ENCODE measurements at places on chromosomes 7 and 10. TPM values are rescaled to one million over a fixed set of nuclear protein-coding genes. Genes with fewer than 3 reads are reported as not detected.

DNA sequence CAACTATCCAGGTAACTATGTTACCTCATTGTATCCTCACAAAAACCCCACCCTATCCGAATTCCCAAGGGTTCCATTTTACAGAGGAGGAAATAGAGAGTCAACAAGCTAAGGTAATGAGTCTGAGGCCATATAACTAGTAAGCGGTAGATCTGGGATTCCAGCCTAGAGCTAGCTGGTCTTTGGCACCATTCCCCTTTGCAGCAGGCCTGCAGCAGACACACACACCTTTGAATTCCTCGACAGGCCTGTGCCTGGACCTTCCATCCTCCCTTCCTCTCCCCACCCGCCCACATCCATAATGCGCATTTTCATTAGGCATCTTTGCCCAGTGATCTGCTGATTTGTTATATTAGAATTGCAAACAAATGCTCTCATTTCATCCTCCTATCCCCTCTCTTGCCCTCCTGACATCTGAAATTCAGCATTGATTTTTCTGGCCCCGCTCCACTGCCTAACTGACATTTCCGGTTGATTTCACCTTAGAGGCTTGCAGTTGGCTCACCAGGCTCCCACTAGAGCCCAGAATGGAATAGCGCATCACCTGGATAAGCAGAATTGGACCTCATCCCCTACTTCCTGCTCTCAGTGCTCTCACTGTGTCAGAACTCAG is 129.5 kb downstream of the PLXNA4 start:
- no peak for DNase-seq

- no peak for DNase-seq
These were observed 52.0 kb downstream of the THNSL1 start for GRCh38 chr10:25068152-25069058.

DNA sequence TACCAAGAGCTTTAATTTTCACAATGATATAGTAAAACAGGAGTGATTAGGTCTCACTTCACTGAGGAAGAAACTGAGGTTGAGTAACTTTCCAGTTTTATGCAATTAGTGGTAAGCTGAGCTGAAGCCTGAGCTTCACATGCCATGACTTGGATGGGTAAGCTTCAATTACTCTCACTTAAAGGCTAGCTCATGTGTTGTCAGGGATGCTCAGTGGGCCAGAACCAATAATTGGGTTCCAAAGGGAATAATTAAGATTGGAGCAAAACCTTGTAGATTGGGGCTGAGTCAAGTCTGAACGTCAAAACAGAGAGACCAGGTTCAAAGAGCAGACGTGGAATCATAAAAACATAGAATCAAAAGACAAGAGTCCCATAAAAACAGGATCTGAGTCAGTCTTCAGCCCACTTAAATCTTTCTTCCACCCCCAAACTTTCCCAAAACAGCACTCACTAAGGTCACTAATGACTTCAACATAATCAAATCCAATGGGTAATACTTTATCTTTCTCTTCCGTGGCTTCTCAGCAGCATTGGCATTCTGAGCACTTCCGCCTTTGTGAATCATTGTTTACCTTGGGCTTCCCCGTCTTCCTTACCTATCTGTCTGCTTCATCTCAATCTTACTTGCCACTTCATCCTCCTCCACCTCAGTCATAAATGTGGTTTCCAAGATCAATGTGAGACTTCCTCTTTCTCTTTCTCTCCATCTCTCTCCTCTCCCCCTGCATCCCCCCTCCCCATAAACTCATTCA is 23.0 kb upstream of the EGFR start:
- no peak for DNase-seq

Gene EFCAB10
- not detected for polyA plus RNA-seq

- no peak for DNase-seq
These were observed 219.4 kb downstream of the SEMA3E start for GRCh38 chr7:83429493-83429892.

- DNase-seq: no peak
These were observed 1.8 kb downstream of the GOLGA7B start for GRCh38 chr10:97851341-97852001.

DNA sequence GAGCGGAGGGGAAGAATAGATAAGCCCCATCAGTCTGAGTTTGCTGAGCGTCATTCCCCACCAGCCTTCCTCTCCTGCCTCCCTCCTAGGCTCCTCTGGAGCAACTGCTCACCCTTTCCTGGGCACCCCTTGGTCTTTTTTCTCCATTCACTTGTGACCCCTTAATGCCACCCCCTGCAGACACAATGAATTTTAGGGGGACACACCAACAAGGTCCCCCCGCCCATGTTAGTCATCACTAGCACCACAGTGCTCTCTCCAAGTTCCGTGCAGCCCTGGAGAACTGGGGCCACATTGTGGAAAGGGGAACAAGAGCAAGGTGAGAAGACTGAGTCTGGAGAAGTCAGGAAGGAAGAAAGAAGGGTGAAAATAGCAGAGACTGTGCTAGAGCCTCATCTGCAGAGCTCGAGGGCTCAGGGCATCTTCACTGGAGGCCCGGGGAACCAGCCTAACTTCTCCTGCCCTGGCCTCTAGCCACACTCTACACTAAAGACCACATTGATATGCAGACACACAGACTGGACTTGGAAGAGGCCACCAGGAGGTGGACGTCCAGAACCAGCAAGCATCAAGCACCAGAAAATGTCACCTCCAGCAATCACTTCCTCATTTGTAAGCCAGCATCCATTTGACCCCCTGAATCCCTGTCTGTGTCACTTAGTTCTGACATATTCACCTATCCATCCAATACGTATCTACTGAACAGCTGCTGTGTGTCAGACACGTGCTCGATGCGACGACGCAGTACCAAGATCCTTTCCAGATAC is 17.5 kb downstream of the RGR start:
- DNase-seq: no peak
